ENCODE measurements at places on chromosomes 3 and 15. TPM values are rescaled to one million over a fixed set of nuclear protein-coding genes. Genes with fewer than 3 reads are reported as not detected.

The UPK1B gene
- total RNA-seq, result 14.3 TPM

The GABRA5 gene
- total RNA-seq, result 104 TPM

The OIP5 gene
- 13.0 TPM for total RNA-seq

The ZNF710 gene
- total RNA-seq, result 16.7 TPM

The CKMT1A gene
- total RNA-seq, result 2.8 TPM

The MGLL gene
- total RNA-seq, result 65.1 TPM

The CIDEC gene
- total RNA-seq, result 88.8 TPM

The P2RY1 gene
- total RNA-seq, result 0.56 TPM

The CPLX3 gene
- 0.06 TPM for total RNA-seq

The LRRC49 gene
- total RNA-seq, result 3.8 TPM
